ENCODE measurements at places on chromosomes 7 and 10.

GRCh38 chr7:25839084-25839769 lies 312.8 kb upstream of the NFE2L3 start:
- DNase-seq, result no peak

- no peak for DNase-seq
These were observed 11.5 kb downstream of the VIM start for GRCh38 chr10:17239345-17240085.

DNA sequence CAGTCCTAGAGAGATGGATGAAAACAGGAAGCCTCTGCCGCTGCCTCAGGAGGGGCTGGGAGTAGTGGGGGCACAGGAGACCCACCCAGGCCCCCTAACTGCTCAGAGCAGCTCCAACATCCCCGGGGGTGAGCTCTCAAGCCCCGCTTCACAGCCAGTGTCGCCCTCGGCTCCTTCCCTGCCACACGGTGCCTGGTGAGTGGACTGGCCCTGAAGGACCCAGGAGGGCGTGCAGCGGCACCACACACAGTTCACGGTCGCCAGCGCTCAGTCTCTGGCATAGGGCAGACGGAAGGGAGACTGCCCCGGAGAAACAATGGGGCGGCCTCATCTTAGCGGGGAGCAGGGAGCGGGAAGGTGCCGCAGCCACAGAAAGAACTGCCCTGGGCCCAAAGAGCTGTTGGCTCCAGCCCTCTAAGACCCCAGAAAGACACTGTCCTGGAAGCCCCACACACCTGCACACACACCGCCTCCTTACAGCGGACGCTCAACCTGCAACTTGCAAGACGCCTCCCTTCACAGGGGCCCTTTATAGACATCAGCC lies 1.2 kb downstream of the CLDN15 start:
- no peak for DNase-seq

- no peak for DNase-seq
These were observed 29.4 kb downstream of the DNAJC9 start for GRCh38 chr10:73217628-73218027.

DNA sequence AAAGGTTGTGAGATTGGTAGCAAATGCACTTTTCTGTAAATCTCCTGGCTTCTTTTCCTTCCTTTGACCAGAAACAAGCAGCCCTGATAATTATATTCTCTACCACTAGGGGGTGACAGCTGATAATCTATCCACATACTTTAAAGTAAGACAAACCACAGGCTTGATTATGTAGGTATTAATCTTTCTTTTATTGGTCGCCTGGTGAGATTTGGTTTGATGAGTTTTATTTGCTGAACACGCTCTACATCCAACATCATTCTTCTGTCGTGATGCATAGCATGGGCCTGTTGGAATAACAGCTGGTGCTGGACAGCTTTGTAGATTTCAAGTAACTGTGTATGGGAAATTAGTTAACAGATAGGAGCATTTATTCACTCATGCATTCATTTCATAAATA lies 63.5 kb downstream of the ZNF365 start:
- DNase-seq, result peak; percentile 53

- DNase-seq, result no peak
These were observed 1247.8 kb upstream of the SORCS1 start for GRCh38 chr10:108412323-108412722.

- no peak for DNase-seq
These were observed 165.9 kb upstream of the PODXL start for GRCh38 chr7:131722371-131722770.

DNA sequence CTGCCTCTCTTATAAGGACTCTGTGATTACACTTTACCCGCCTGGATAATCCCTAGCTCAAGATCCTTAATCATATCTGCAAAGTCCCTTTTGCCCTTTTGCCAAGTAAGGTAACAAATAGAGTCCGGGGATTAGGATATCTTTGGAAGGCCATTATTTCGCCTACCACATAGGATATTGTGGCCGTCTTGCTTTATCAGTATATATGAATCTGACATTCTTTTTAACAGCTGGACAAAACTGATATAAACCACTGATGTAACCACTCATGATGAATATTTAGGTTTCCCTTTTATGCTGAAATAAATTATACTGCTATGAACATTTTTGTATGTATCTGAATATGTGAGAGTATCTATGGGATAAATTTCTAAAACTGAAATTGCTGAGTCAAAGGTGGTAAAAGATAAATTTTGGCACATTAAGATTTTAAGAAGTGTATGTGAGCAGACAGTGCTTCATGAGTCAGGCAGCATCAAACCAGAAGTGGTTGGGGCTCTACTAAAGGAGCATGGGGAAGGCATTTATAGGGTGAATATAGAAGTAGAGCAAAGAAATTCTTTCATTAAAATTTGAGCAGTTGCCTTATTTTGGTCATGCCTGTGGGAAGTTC lies 44.7 kb downstream of the AVL9 start:
- DNase-seq, result no peak

- no peak for DNase-seq
These were observed 222.4 kb upstream of the GNAI1 start for GRCh38 chr7:79912213-79912633.

DNA sequence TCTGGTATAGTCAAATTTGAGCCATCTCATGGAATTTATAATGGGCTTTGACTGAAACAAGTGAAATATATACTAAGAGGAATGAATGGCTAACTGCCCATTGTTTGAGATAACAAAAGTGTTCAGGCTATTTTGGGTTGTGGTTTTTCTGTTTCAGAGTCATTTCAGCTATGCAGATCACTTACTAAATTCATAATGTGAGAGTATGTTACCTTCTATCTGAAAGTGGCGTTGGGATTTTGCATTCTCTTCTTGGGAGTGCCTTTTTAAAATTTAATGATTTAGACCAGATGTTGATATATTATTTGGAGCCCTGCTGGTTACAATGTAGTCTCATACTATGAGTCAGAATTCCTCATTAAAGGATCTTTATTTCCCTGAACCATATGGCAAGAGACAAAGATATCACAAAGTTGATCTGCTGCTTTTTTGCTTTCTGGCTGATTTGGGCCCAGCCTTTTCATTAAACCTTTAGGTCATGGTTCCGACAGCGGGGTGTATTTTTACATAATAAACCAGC lies 10.4 kb downstream of the VCL start:
- DNase-seq, result no peak

GRCh38 chr7:151410405-151411390 lies 860 bp upstream of the WDR86 start:
- DNase-seq, result peak; percentile 19

DNA sequence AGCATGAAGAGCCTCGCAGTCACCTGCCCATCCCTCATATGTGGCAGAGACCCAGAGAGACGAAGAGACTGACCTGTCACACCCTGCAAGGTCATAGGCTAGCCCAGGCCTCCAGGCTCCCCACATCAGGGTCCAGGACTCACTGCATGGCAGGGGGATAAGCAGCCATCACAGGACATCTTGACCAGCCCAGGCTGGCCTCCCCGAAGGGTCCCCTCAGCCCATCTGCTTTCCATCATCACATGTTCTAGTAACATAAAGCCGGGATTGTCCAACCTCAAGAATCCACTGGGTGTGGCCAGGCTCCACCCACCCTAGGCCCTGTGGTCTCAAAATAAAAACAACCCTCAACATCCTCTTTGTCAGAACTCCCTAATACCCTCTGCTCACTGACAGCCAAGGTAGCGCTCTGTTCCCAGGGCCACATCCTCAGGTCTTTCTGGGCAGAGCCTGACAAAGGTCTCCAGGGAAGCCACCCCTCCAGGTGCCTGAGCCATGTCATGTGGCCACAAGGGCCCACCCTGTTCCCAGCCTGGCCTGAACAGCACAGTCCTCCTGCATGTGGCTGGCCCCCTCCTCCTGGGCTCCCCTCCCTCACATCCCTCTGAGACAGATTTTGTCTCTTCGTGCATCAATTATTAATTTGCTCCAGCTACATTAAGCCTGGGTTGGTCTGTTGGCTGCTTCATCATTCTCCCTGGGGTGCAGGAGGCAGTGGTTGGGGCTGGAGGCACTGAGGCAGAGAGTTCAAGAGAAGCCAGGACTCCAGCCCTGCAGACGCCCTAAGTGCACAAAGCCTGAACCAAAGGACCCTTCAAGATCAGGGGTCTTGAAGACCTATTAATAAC lies 131.8 kb upstream of the UNC5B start:
- no peak for DNase-seq

GRCh38 chr10:60441515-60441914 lies 51.8 kb upstream of the ANK3 start:
- peak; percentile 29 for DNase-seq

DNA sequence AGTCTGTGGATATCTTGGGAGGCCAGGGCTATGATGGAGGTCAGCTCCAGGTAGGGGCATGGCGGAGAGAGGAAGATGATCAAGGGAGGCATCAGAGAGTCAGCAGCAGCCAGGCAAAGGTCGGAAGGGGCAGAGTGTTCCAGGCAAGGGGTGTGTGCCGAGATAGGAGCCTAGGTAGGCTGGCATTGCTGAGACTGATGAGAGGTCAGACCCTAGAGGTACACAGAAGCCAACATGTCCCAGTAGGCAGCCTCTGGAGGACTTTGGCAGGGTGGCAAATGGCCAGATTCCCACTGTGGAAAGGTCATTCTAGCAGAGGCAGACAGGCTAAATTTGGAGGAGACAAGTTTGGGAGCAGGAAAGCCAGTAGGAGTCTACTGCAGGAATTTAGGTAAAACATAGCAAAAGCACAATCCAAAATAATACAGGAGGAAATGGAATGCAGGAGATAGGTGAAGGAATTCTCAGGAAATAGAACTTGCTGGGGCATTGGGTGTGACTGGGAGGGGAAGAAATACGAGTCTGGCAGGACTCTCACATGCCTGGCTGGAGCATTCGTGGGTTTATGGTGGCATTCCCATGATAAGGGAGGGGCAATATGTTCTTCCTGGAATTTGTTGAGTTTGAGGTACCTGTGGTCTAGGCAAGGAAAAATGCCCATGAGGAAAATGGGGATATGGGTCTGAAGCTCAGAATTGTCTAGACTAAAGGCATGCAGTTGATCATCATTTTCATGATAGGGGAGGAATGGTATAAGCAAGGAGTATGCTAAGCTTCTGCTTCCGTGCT lies 25.7 kb downstream of the TMEM176A start:
- DNase-seq, result no peak

DNA sequence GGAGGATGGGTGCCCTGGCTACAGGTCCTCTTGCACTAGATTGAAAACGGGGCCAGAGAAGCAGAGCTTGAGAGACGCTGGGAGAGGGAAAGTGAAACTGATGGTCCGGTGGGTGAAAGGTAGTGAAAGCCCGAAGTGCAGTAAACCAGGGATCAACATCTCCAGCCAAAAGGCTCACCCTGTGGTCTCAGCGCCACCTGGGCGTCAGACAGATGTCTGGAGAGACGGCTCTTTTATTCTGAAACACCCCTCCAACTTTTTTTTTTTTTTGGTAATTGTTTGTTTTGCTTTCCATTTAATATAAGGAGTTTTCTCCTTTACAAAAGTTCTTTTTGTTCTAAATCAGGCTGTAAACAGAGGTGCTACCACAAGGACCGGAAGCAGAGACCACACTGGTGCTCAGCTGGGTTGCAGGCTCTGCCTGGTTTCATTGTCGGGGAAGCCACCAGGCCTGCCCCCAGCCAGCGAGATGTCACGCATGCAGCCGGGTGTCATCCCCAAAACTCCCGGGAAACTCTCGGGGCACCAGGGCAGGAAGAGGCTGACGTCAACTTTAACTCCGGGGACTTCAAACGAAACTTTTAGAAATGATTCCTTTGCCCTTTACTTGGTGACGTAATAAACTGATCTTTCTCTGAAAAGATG lies 11.2 kb downstream of the IL2RA start:
- DNase-seq, result peak; percentile 69

- no peak for DNase-seq
These were observed 336.1 kb upstream of the KCND2 start for GRCh38 chr7:119936836-119937235.

- no peak for DNase-seq
These were observed 157.0 kb upstream of the NEBL start for GRCh38 chr10:21053953-21054690.

- DNase-seq, result no peak
These were observed 37.1 kb downstream of the STARD3NL start for GRCh38 chr7:38215115-38215514.

- DNase-seq, result no peak
These were observed 51.5 kb downstream of the TCERG1L start for GRCh38 chr10:131260031-131260430.

GRCh38 chr10:26215396-26215934 lies 1.1 kb upstream of the GAD2 start:
- DNase-seq, result no peak

GRCh38 chr7:95730493-95731280 lies 41.7 kb upstream of the DYNC1I1 start:
- DNase-seq, result no peak

DNA sequence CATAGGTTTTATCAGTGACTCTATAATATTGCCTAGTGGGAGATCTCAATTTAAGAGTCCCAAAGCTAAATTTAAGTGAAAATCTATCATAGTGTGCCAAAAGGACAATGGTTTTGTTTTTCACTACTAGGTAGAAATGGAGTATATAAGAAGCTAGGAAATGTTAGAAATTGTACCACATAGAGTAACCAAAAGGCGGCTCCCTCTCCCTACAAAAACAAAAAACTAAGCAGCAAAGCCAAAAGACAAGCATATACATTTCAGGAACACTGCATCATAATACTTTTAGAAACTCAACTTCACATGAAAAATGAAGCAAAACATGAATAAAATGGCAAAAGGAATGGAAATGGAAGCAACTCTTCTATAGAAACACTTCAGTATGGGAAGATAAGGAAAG lies 271.6 kb downstream of the CACNA2D1 start:
- no peak for DNase-seq

DNA sequence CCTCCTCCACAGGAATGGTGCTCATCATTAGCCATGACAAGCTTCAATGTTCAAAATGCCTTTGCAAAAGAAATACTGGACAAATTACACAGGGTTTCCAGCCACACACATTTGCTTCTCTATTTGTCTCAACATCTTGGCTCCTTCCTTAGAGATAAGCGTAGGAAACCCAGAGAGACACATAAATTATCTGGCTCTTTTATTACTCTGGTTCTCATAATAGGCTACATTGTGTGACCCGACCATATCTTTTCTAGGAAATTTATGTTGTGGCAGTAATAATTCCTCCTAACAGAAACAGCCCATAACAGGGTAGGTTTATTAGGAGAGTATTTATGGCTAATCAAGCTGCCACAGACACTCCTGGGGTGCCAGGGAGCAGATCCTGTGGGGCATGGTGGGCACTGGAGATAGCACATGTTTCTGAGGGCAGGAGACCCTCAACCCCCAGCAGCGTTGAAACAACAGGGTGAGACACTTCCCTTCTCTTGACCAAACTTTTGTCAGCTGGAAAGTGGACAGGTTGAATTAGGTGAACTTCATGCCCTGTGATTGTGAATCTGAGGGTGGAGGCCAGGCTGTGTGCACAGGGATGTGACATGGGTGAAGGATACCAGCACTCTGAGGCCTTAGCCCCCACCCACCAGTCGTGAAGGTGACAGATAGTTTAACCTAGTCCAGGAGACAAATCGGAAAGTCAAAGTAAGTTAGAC lies 295.9 kb upstream of the ZNF32 start:
- DNase-seq, result no peak

DNA sequence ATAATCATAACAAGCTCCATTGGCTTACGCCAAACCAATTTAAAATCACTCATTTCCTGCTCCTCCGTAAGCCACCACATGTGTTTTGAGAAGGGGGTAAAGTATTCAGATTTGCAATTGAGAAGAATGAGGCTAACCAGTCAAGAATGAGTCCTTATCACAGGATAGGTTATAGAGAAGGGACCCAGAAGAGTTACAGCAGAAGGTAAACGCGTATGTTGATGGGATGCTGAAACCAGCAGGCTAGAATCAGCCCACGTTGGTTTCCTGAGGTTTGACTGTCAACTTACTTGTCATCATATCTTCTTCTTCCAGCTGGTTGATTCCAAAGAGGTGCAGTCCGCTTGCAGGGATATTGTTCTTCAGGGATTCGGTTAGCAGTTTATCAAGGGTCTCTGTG lies 64.1 kb upstream of the TM9SF3 start:
- no peak for DNase-seq
